Central memory CD4-positive, alpha-beta T cell (primary cell): ENCODE measurements at places on chromosomes 11 and 22.

- DNase-seq = no peak
Measured at GRCh38 chr11:98740321-98740720, 280.4 kb upstream of the CNTN5 start.

GRCh38 chr11:32172041-32172847, 81.4 kb downstream of the RCN1 start:
- DNase-seq = no peak

DNA sequence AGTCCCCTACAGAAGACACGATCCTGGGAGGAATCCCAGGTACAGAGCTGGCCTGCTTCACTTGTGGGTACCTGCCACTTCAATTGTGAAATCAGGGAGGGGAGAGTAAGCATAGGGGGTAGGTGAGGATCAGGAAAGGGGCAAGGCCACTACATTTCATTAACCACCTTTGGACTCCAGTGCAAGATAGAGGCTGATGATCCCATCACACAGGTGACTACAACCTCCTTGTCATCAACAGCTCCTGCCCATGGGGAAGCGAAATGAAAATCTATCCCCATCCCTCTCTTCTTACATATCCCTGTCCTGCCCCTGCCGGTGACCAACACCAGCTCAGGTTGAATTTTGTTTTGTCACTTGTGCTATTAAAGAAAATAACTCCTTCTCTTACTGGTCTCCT, 64.7 kb upstream of the VPREB1 start:
- no peak for DNase-seq

GRCh38 chr11:78281511-78281910, 92.8 kb downstream of the USP35 start:
- no peak for DNase-seq

DNA sequence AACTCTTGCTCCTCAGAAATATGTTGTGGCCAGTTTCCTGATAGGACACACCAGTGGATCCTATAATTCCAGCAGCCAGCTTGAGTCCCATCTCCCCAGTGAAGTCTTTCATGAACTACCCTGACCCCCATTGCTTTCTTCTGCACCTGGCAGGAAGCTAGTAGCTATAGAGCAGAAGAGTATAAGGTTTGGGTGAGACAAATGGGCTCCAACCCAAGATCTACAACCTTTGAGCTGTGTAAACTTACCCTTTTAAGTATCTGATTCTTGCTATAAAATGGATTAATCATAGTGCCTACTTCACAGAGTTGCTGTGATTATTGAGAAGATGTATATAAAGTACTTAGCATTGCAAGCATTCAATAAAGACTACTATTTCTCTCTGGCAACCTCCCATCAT, 396.9 kb upstream of the CADM1 start:
- DNase-seq = no peak

- DNase-seq = no peak
Measured at GRCh38 chr11:7520981-7521487, 7.2 kb downstream of the PPFIBP2 start.

GRCh38 chr11:119368121-119369034, 13.1 kb downstream of the USP2 start:
- DNase-seq = no peak

DNA sequence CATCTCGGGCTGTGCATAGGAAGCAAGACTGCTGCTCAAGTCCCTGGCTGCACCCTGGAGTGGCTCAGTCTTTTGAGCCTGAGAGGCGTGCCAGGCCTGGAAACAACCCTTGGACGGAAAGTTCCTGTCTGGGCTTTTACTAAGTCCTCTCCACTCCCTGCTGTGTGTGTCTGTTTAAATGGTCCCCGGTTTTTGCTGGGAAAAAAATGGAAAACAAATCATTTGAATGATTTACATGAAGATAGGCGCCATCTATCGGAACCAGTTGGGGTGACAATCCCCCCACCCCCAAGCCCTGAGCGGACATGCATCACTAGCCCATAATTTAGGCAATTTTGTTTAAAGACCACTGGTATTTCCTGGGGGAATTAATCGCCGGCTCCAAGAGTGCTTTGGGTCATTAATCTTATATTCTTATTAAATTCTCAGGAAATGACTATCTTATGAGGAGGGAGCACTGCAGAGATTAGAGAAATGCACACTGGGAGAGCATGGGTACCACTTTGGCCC, 2.7 kb upstream of the GAB2 start:
- DNase-seq = peak; percentile 12

GRCh38 chr22:44131412-44131811, 49.3 kb upstream of the PARVG start:
- DNase-seq = no peak

DNA sequence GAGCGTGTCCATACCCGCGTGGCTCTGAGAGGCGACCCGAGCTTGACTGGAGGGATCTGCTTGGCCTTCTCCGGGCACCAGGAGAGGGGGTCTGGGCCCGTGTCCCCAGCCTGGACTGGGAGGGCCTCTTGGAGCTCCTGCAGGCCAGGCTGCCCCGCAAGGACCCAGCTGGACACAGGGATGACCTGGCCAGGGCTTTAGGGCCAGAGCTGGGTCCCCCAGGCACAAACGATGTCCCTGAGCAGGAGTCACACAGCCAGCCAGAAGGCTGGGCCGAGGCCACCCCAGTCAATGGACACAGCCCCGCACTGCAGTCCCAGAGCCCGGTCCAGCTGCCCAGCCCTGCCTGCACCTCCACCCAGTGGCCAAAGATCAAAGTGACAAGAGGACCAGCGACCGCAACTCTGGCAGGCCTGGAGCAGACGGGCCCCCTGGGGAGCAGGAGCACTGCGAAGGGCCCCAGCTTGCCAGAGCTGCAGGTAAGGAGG, 38.2 kb downstream of the TRIOBP start:
- no peak for DNase-seq

DNA sequence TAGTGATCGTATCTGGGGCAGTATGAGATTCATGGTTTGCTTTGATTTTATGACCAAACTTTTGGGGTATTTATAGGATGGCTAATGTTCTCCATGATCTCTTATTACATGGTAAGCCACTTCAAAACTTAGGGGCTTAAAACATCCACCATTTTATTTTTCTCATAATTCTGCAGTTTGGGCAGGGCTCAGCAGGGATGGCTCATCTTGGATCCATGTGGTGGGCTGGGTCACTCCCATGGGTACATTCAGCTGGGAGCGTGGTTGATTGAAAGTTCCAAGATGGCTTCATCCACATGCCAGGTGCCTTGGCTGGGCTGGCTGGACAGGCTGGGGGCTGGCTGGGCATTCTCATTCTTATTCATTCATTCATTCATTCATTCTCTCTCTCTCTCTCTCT, 30.5 kb upstream of the FGF19 start:
- DNase-seq = no peak

DNA sequence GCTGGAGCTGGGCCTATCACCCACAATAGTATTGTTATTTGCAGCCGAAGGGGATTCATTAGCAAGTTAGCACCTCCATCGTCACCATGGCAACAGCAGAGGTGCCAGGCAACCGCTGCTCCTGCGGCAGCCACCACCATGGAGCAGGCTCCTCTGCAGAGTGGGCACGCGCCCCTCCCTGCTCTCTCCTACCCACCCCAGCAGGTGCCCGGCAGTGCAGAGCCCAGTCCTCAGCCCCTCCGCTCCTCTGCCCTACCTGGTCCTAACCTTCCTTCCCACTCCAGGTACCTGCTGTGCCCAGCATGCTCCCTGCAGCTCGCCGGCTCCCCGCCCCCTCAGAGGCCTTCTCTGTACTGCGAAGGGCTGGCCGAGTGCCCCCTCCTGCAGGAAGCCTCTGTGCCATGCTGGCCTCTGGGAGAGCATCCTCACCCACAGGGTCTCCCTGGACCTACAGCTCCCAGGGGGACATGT, 3.6 kb downstream of the DUSP8 start:
- DNase-seq = no peak

DNA sequence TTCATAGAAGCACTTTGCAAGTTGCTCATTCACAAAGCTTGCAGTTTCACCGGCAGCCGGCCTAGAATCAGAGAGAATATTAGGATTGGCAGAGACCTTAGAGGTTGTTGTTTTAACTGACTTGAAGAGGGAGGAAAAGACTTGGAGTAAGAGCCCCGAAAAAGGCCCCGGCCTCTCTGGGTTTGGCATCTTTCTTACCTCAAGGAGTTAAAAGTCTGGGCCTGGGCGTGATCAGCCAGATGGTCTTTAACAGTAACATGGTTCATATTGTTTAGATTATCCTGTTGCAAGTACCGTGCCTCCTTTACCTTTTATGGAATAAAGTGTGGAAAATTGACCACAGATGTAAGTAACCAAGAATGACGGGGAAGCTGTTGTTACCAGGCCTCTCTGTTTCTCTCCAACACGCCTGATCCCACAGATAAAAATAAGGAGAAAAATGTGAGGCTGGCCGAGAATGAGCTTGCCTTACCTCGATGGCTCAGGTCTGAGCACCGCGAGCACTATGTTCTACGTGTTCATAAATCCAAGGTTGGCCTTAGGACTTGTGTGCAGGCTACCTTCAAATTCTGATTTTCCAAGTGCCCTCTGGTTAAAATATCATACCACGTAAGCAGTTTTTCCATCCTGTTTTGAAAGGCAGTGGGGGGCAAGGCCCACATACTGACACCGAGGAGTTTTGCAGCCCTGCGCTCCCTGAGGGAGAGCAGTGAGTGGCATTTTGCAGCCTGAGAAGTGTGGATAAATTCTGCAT, 56.4 kb downstream of the PARVA start:
- no peak for DNase-seq

DNA sequence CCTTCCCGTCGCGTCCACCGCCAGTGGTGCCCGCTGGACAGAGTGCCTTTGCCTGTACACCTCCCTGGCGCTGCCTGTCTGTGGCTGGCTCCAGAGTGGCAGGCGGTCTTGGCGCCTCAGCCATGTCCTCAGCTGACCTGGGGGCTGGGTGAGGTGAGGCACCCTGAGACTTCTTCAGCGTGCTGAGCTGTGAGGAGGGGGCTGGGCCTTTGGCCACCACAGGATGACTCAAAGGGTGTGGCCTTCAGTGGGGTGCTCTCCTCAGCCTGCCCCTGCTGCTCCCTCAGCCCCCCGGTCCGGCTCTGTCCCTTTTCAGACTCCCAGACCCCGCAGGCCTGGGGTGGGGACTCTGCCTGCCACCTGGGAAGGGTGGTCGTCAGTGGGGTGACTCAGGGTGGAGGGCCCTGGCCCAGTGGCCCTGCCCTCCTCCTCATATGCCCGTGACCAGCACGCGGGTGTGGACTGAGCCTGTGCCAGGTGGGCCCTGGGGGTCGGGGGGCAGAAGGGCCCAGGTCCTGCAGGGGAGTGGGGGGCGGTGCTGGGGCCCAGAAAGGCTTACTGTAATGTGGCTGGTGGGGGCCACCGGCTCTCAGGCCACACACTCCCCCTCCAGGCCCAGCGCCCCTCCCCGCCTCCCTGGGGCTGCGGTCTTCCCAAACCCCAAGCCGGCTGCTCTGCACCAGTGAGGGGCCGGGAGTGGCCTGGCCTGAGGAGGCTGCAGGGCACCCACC, 15.9 kb downstream of the CRELD2 start:
- peak; percentile 27 for DNase-seq

GRCh38 chr11:79119491-79120284, 321.1 kb downstream of the TENM4 start:
- no peak for DNase-seq

GRCh38 chr11:12467610-12468009, 90.2 kb downstream of the PARVA start:
- DNase-seq = no peak

DNA sequence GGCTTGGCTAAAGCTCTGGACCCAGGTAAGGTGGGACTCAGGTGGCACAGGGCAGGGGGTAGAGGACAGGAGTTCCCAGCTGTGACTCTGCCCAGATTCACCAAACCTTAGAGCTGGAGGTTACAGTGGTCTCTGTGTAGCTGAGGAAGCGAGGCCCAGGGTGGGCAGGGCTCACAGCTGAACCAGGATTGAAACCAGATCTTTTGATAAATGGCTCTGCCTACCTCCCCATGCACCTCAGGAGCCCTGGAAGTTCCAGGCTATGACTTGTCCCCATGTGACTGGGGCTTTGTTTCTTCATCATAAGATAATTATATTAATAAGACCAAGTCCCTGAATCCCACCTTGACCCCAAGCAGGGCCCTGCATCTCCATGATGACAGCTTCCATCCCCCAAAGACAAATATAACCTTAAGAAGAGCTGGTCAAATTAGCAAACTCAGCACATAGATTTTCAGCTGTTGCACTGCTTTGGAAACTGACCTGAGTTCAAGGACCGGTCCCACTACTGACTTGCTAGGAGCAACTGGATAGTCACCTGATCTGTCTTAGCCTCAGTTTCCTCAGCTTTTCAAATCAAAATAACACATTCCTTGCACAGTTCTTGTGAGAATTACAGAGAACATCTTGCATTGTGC, 21.3 kb upstream of the TSKU start:
- no peak for DNase-seq
